Suppressor macrophage treated with lipopolysaccharide for 1 hour (primary cell): ENCODE measurements at places on chromosomes 11 and 22.

GRCh38 chr11:125370561-125371389, 125.3 kb downstream of the FEZ1 start:
- no peak for DNase-seq

DNA sequence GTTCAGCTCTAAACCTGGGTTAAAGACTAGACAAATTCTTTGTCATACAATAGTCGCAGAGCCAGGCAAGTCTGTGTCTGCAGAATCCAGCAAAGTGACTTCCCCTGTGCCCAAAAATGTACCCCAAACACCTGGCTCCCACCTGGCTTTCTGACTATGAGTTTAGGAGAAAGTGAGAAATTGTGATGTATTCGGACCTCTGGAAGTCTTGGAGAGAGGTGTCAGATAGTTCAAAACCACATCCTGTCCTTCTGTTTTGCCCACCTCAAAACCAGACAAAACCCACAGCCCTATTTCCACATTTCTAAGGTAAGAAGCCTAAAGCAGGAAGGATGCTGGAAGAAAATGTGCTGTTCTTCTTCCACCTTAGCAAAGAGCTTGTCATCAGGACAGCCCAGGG, 63.8 kb upstream of the CLMP start:
- no peak for DNase-seq

DNA sequence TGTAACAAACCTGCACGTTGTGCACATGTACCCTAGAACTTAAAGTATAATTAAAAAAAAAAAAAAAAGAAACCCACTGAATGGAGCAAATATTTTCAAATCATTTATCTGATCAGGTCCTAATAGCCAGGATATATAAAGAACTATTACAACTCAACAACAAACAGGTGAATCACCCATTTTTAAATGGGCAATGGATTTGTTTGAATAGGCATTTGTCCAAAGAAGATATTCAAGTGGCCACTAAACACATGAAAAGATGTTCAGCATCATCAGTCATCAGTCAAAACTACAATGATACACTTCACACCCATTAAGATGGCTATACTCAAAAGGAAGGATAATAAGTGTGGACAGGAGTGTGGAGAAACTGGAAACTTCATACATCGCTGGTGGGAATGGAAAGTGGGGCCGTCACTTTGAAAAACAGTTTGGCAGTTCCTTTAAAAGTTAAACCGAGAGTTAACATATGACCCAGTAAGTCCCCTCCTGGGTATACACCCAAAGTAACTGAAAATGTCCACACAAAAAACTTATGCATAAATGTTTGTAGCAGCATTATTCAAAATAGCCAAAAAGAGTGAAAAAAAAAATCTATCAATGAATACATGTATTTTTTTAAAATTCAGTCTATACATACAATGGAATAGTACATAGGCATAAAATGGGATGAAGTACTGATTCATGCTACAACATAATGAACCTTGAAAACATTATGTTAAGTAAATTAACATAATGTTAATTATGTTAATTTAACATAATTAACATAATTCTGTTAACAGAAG, 53.1 kb downstream of the ARRB1 start:
- no peak for DNase-seq

GRCh38 chr11:112946866-112947265, 14.4 kb upstream of the NCAM1 start:
- no peak for DNase-seq
